Activated CD8-positive, alpha-beta T cell treated with anti-CD3 and anti-CD28 coated beads for 36 hours (primary cell): ENCODE measurements at places on chromosomes 6 and 20. TPM values are rescaled to one million over a fixed set of nuclear protein-coding genes. Genes with fewer than 3 reads are reported as not detected.
A peak's percentile ranks its signal among the peaks of the same experiment; 100 is the strongest.

Gene HLA-DRB5
- 4.9 TPM for total RNA-seq

Gene MRAP2
- total RNA-seq: not detected

DNA sequence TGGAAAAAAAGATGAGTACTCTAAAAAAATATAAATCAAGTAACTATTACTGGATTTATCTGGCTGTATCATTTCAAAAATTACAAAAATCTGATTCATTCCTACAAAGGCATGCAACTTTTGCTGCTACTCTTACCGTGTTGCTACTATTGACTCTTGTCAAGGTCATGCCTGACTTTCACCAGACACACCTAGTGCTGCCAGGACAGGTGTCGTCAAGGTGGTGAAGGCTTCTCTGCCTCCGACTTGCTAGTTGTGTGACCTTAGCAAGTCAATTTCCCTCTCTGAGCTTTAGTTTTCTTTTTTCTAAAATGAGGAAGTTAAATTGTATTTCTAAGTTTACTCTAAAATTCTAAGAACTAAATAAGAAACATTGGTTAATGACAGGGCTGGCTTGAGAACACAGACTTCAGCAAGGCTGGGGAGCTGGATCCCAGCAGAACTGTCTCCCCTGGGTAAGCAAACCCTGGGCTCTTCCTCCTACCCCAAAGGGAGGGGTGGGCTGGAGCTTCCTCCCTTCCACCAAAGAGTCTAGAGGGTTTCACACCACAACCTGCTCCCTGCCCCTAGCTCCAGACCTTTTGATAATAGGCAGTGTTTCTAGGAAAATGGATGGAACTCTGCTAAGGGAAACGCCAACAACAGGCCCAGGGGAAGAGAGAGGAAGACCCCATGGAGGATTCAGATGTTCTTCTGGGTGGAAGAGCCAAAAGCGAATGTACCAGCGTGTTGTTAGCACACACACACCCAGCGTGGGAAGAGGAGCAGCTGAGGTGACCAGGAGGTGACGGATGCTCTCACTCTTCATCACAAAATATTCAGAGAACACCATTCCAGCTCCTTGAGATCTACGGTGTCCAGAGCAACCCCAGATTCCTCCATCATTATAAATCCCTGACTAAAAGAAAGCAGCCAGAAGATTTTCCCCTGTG, 47.9 kb upstream of the CITED2 start:
- H3K36me3 ChIP-seq: no peaks in the 10 kb centered on the region
- no peak for DNase-seq
- peaks cover 2% of the 10 kb centered on the region for H3K27me3 ChIP-seq
- H3K4me3 ChIP-seq: no peak overlapping the region
- no peaks in the 10 kb centered on the region for H3K4me1 ChIP-seq

GRCh38 chr6:66900133-66901083, 1193.4 kb upstream of the EYS start:
- H3K36me3 ChIP-seq: no peaks in the 10 kb centered on the region
- H3K27me3 ChIP-seq: no peaks in the 10 kb centered on the region
- DNase-seq: no peak
- H3K27ac ChIP-seq: no peak overlapping the region
- no peaks in the 10 kb centered on the region for H3K4me1 ChIP-seq

GRCh38 chr6:113894712-113895674, 37.8 kb downstream of the MARCKS start:
- H3K27ac ChIP-seq: no peak overlapping the region
- peaks cover 14% of the 10 kb centered on the region for H3K27me3 ChIP-seq
- H3K4me1 ChIP-seq: no peaks in the 10 kb centered on the region
- no peaks in the 10 kb centered on the region for H3K36me3 ChIP-seq
- DNase-seq: no peak

DNA sequence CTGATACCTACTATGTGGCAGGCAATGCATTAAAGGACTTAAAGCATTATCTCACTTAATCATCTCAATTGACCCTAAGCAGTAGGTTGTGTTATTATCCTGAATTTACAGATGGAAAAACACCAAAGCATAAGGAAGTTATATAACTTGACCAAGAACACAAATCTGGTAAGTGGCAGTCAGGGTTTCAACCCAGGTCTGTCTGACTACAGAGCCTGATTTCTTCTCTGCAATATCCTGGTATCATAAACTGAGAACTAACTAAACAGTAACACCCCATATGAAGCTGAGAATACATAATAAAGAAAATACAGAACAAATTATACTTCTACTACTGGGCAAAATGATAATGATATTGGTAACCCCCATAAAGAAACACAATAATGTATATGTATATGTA, 13.8 kb upstream of the DST start:
- H3K27ac ChIP-seq: no peak overlapping the region
- H3K27me3 ChIP-seq: no peaks in the 10 kb centered on the region

DNA sequence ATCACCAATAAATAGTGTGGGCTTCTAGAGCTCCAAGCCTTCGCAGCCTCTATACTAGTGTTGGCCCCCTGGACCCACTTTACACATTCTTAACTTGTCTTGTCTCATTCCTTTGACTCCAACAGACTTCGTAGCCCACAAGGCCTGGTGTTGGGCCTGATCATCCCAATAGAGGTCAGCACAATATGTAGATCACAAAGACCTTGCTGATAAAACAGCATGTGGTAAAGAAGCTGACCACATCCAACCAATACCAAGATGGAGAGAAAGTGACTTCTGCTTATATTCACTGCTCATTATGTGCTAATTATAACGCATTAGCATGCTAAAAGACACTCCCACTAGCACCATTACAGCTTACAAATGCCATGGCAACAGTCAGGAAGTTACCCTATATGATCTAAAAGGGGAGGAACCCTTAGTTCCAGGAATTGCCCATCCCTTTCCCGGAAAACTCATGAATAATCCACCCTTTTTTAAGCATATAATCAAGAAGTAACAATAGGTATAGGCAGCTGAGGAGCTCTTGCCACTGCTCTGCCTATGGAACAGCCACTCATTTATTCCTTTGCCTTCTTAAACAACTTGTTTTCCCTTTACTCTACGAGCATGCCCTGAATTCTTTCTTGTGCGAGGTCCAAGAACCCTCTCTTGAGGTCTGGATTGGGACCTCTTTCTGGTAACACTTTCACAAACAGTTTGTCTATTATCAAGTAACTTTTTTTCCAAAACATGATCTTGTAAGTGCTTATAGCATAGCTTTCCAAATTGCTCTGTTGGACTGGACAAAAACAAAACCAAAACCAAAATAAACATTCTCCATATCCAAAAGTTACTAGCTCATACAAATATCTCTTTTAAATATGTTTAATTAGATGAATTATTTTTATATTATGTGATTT, 54.6 kb upstream of the ECHDC1 start:
- no peak overlapping the region for H3K27ac ChIP-seq
- no peaks in the 10 kb centered on the region for H3K36me3 ChIP-seq
- H3K27me3 ChIP-seq: peaks cover 1% of the 10 kb centered on the region
- no peak overlapping the region for H3K4me3 ChIP-seq
- H3K4me1 ChIP-seq: peaks cover 2% of the 10 kb centered on the region

DNA sequence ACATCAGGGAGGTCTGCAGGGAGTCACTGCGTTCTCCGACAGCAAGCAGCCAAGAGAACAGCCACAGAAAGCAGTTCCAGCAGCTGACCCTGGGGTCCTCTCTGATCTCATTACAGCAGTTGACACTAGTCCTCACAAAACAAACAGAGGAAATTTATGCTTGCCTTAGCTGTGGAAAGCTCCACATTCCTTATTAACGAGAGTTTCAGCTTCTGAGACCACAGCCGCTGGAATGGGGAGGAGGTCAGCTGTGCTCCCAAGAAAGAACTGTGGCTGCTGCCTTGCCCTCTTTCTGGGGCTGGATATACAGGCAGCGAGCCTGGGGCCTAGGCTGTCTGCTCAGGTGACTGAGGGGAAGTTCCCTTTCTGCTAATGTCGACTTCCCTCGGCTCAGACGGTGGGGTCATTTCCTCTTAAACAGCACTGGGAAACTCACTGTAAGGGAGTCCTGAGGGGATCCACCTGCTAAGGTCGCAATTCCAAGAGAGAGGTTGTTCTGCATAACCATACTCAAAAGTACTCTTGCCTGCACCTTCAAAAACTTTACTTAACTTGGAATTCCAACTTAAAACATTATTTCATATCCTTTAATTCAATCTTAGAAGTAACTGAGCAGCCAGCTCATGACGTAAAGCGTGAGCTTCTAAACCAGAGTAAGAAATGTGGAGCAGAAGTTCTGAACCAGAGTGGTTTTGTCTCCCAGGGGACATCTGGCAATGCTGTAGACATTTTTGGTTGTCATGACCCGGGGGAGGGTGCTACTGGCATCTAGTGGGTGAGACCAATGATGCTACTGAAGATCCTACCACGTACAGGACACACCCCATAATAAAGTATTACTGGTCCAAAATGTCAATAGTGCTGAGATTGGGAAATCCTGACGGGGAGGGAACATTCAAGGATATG, 80.3 kb downstream of the BACH2 start:
- peaks cover 28% of the 10 kb centered on the region for H3K4me1 ChIP-seq
- peak; percentile 70 for DNase-seq
- no peaks in the 10 kb centered on the region for H3K27me3 ChIP-seq
- peak overlapping the region; percentile 69 for H3K4me3 ChIP-seq

GRCh38 chr6:3784423-3784822, 32.9 kb upstream of the PXDC1 start:
- no peak overlapping the region for H3K4me3 ChIP-seq
- H3K36me3 ChIP-seq: no peaks in the 10 kb centered on the region
- no peak overlapping the region for H3K27ac ChIP-seq
- peaks cover 3% of the 10 kb centered on the region for H3K27me3 ChIP-seq

DNA sequence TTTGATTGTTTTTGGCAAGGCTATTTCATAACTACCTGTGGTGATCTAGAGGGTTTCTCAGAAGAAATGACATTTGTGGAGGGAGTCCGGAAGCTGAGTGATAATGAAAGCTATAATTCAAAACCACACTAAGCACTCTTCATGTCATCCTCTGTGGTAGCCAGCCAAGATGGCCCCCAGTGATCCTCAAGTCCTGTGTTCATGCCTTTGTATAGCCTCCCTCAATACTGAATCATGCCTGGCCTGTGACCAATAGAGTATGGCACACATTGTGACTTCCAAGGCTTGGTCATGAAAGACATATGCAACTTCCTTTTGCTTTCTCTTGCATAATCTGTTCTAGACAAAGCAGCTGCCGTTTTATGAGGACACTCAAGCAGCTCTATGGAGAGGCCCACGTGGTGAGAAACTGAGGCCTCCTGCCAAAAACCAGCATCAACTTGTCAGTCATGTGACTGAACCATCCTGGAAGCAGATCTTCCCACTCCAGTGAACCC, 12.8 kb upstream of the DNAAF9 start:
- H3K27me3 ChIP-seq: peaks cover 6% of the 10 kb centered on the region
- no peaks in the 10 kb centered on the region for H3K36me3 ChIP-seq
- H3K4me1 ChIP-seq: peaks cover 9% of the 10 kb centered on the region
- DNase-seq: peak; percentile 80

DNA sequence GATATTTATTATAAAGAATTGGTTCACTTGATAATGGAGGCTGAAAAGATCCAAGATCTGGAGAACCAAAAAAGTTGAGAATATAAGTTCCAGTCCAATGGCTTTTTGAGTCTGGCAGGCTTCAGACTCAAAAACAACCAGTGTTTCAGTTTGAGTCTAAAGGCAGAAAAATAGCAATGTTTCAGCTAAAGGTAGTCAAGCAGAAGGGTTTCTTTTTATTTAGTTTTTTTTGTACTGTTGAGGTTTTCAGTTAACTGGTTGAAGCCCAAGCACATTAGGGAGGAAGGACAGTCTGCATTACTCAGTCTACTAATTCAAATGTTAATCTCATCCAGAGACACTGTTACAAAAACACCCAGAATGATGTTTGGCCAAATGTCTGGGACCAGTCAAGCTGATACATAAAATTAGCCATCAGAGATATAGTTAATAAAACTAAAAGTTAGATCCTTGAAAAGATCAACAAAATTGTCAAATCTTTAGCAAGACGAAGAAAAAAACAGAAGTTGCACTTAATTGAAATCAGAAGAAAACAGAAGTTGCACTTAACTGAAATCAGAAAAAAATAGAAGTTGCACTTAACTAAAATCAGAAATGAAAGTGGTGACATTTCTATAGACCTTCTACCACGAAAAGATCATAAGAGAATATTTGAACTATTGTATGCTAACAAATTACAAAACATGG, 980.3 kb upstream of the FLRT3 start:
- H3K27ac ChIP-seq: no peak overlapping the region
- peaks cover 1% of the 10 kb centered on the region for H3K27me3 ChIP-seq
- H3K4me3 ChIP-seq: no peak overlapping the region
- no peaks in the 10 kb centered on the region for H3K36me3 ChIP-seq

DNA sequence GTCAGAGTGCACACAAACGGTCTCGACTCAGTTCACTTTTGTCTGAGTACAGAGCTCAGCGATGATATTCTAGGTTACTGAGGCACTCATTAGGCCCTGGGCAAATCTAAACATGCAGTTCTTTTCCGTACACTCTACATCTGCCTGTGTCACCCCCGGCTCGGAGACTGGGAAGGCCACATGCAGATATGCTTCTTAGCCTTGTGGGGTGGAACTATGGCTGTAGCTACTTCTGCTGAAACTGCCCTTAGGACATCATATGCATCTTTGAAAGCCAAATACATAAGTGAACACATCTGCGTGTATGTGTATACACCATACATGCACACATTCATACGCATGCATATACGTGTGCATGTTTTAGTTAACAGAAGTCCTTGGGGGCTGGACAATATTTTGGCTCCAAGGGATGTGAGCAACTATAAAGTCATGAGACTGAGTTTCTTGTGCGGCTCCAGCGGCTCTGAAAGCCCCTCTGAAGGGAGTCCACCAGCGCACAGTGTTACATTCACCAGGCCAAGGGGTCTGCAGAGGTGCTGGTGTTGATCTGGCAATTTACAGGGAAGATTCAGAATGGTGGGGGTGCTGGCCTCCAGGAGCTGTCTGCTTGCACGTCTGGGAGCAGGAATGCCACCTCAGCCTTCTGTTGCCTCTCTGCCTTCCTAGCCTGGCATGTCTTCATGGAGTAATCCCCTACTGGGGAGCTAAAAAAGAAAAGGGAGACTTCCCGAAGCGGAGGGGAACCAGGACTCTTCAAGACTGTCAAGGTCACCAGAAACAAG, 31.6 kb downstream of the PSMG4 start:
- no peaks in the 10 kb centered on the region for H3K27me3 ChIP-seq
- H3K4me1 ChIP-seq: no peaks in the 10 kb centered on the region
- DNase-seq: no peak
- no peak overlapping the region for H3K4me3 ChIP-seq
- no peak overlapping the region for H3K27ac ChIP-seq

DNA sequence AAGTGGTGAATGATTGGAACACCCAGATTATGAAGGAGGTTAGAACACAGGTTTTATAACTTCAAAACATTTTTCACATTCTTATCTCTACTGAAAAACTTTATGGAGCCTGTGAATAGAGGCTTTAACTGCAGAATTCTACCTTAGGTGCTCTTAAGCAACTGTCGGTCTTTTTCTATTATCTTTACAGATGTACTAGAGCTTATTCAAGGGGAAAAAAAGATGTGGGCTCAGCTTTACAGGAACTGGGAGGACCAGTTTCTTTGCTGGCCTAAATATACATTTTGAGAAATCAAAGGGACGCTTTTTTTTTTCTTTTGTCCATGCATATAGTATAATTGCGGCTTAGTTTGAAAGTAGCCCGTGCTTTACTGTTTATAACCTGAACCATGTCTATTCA, 58.9 kb downstream of the UST start:
- no peaks in the 10 kb centered on the region for H3K36me3 ChIP-seq
- H3K27ac ChIP-seq: no peak overlapping the region
- no peaks in the 10 kb centered on the region for H3K4me1 ChIP-seq
